Aorta (tissue), 5 donors: ENCODE measurements at places on chromosomes 3 and 15. TPM values are rescaled to one million over a fixed set of nuclear protein-coding genes. Genes with fewer than 3 reads are reported as not detected.

The FILIP1L gene
- 332 TPM for total RNA-seq

The OR5K2 gene
- not detected for total RNA-seq

The CHRFAM7A gene
- 13.2 TPM for total RNA-seq

The SCN5A gene
- 0.45 TPM for total RNA-seq

The SUCLG2 gene
- total RNA-seq = 40.2 TPM

The LRRC57 gene
- 20.8 TPM for total RNA-seq

DNA sequence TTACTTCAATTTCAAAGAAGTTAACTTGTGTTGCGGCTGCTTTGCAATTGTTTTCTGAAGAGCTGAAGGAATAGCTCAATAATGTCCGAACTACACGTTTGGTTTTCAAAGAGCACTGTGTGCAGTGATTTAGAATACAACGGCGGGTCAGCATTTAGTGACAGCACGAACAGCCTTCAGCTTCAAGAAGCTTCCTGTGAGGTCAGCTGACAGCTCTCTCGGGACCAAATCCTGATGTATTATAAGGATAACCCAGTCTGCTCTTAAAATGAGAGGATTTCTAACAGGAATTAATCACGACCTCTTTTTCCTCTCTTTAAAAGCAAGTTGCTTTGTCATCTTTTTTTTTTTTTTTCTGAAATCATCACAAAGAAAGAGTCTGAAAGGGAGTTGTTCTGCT, 97.9 kb upstream of the UNC13C start:
- DNase-seq = no peak

- no peak for DNase-seq
Observed at GRCh38 chr3:143991713-143992112, 20.1 kb downstream of the DIPK2A start.

GRCh38 chr15:101378879-101379278, 83.8 kb upstream of the SNRPA1 start:
- DNase-seq = no peak

GRCh38 chr3:24338409-24339130, 156.1 kb downstream of the THRB start:
- no peak for DNase-seq

- no peak for DNase-seq
Observed at GRCh38 chr3:196217307-196218154, 1.2 kb downstream of the SLC51A start.

- DNase-seq = no peak
Observed at GRCh38 chr3:14019459-14019858, 105.2 kb downstream of the CHCHD4 start.

DNA sequence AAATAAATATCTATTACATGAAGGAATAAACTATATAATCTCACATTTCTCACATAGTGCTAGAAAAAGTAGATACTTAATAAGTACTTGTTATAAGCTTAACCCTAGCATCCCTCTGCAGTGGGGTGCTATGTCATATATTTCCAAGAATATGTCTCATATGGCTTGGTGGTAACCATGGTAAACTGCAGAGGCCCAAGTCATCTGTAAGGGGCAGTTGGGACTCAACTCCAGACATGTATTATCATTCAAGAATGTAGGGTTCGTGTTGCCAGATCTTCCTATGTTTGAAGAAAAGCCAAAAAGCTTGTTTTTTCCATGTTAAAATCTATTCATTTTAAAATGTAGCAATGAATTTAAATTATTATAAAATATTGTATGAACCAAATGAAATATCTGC, 46.2 kb downstream of the ZNF385D start:
- DNase-seq = no peak

GRCh38 chr3:180808823-180809575, 103.5 kb upstream of the FXR1 start:
- DNase-seq = no peak
